ENCODE measurements at places on chromosomes 2 and 18.

DNA sequence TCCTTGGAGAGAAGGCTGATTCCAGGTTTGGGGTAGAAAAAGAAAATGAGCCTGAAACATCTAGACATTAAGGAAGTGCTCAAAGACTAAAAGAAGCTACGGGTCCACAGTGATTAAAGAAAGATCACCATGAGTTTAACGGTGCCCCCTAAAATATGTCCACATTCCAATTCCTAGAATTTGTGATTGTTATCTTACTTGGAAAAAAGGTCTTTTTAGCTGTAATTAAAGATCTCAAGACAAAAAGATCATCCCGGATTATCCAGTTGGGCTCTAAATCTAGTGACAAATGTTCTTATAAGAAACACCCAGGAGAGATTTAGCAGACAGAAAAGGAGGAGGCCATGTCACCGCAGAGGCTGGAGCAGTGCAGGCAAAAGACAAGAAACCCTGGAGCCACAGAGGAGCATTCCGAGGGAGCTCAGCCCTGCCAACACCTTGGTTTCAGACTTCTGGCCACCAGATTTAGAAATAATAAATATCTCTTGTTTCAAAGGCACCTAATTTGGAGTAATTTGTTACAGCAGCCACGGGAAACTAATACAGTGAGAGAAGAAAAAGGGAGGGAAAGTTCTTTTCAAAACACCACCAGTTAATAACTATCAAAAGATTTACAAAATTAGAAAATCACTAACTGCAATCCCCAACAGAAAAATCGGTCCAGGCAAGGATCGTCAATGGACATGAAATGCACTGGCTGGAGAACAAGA is 8.5 kb downstream of the UXS1 start:
- no peak for DNase-seq

- no peak for DNase-seq
Observed at GRCh38 chr2:235776531-235776930, 282.7 kb downstream of the AGAP1 start.

DNA sequence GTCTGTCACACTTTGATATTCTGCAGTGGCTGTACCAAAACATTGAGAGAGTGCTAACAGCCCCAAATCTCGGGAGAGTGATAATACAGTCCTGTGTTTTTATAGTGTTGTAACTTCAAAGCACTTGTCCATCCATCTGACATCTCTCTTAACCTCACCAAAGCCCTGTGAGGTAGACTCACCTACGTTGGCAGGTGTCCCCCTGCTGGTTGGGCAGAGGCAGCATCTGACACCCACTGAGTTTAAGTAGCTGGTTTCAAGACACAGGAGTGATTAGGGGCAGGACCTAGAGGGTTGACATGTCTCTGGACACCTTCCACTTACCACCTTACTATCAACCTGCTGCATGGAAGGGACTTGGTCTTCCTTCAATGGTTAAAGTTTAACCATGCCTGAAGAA is 22.9 kb downstream of the COLEC12 start:
- DNase-seq: no peak

GRCh38 chr2:99846462-99847107 is 295.8 kb downstream of the AFF3 start:
- DNase-seq: no peak

DNA sequence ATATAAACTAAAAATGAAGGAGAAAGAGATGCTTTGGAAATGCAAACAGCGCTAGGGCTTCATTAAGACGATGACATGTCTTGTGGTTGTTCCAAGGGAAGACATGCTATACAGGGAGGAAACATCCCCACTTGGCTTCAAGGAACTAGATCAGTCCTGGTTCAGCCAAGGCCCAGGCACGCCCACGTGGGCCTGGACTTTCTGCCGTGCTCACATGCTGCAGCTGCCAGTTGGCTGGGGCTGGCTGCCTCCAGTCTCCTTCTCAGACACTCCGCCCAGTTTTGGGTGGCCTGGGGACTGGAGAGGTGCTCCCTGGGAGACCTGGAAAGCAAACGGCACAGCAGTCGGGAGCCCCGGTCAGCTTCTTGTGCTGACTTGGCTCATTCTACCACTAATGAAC is 109.6 kb downstream of the GLI2 start:
- no peak for DNase-seq

- no peak for DNase-seq
Observed at GRCh38 chr18:29556070-29556469, 1379.1 kb upstream of the CDH2 start.

DNA sequence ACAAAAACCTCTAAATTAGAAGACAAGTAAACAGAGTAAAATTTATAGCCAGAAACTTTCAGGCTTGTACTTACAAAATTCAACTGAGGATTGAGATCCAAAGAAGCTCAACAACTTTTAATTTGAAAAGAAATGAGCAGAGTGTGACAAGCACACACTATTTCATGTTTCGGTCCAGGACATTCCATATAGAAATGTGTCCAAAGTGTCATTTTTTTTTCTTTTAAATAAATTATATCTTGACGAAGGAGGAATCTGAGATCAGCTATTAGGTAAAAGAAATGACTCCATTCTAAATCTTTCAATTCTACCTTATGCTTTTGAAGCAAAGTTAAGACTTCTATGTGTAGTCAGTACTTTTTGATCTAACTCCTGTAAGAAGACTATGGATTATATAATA is 4.6 kb downstream of the FN1 start:
- DNase-seq: no peak

- no peak for DNase-seq
Observed at GRCh38 chr2:21305581-21305980, 181.8 kb downstream of the TDRD15 start.

DNA sequence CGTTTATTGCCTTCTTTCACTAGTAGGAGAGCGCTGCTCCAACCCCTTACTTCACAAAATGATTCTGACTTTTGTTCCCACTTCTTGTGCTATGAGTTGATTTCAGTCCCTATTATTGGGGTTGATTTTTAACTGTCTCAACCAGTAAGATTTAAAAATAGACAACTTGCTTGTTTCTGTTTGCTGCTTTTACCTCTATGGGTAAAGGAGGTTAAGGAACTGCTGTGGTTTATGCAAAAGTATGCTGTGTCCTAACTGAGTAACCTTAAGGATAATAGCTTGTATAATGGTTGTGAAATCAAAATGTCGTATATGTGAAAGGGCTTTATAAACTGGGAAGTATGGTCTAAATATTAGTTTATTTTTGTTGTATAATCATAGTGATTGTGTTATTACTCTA is 22.6 kb downstream of the ALMS1 start:
- no peak for DNase-seq

DNA sequence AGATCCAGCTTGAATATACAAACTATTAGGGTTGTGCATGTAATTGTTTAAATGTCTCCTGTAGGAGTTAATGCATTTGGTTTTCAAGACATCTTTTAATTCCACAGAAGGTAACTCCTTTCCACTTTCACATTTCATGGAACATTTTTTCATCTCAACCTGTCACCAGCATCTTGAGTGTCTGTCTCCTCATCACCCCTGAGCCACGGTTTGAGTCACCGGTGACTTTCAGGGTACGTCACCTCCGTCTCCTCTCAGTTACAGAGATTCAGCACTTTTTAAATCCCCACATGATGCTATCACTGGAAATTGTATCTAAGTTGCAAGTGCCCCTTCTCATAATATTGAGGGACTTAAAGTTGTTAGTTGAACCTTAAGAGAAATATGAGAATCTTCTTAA is 25.3 kb downstream of the GPR55 start:
- DNase-seq: no peak

- DNase-seq: no peak
Observed at GRCh38 chr2:75788902-75789301, 78.2 kb upstream of the GCFC2 start.

- no peak for DNase-seq
Observed at GRCh38 chr2:27771202-27771547, 344 bp upstream of the MRPL33 start.

DNA sequence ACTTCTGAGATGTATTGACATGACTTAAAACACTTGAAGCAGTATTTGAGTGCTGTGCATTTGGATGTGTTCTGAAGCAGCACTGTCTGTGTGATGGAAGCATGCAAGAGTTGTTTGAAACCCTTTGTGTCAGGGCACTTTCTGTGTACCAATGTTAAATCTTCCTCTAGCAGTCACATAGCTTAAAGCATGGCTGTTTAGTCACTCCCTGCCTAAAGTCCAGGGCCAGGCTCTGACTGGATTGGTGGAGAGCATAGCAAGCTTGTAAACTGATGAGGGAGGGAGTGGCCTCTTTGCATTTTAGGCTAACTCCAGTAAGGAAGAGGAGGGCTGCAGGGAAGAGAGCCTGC is 73.5 kb downstream of the MYO1B start:
- peak; percentile 52 for DNase-seq

GRCh38 chr2:238644095-238645081 is 203.5 kb upstream of the TWIST2 start:
- no peak for DNase-seq

DNA sequence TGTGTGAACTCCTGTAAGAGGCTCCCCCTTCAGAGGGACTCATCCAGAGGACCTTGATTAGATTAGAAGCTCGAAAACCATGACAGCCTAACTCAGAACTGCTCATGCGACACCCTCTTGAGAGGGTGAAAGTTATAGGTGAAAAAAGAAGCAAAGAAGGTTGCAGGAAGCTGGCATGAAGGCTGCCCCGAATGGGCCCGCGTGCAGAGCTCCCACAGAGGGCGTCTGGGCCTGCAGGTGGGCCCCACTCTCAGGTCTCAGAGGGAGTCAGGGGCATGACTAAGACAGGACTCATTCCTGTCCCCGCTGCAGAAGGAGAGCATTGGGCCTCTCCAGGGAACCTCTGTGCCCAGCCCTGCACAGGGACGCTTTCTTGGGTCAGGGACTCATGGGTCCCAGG is 235.4 kb downstream of the EIPR1 start:
- no peak for DNase-seq

- no peak for DNase-seq
Observed at GRCh38 chr2:27149570-27150405, 984 bp downstream of the TCF23 start.

DNA sequence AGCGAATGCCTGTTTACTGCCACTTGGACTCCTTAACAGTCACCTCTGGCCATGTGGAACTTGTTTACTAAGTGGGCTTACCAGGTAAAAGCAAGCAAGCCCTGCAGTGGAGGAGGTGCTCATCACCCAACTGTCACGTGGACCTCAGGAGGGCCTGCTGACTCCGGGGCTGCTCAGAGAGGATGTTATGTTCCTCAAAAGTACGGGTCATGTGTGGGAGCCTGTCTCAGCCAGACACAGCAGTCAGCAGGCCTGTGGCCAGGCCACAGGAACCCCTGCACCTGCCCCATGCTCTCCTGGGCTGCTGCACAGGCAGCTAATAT is 36.2 kb downstream of the AMER3 start:
- DNase-seq: no peak

Measured in NCI-H226 (cell line).